BJ (cell line): ENCODE measurements at places on chromosomes 13 and 19. TPM values are rescaled to one million over a fixed set of nuclear protein-coding genes. Genes with fewer than 3 reads are reported as not detected.

ACP7 gene
- polyA plus RNA-seq = not detected in 2 replicates

ATP4B gene
- not detected in 2 replicates for polyA plus RNA-seq

PALM gene
- polyA plus RNA-seq = 1.1 and 1.2 TPM in 2 replicates

ZNF90 gene
- polyA plus RNA-seq = 0.36 and 0.38 TPM in 2 replicates

PTPRH gene
- 2.2 and 4.3 TPM in 2 replicates for polyA plus RNA-seq

TNNT1 gene
- polyA plus RNA-seq = 10.4 and 10.5 TPM in 2 replicates

FFAR2 gene
- not detected in 2 replicates for polyA plus RNA-seq

OSCAR gene
- 0.27 and 0.66 TPM in 2 replicates for polyA plus RNA-seq

DNA sequence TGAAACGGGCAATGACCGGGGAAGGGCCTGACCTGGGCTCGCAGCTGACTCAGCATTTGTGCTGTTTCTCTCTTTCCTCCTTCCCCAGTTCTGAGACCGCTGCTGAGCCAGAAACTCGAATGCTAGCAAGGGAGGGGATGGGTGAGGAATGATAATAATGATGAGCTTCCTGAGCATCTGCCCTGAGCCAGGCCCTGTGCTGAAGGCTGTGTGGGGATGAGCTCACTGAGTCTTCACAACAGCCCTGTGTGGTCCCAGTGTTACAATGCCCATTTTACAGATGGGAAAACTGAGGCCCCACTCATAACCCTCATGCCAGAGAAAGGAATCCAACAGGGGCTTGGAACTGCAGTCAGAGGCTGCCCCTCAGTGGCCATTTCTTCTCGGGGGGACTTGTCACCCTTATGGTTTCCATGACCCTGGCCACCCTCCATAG, 8.1 kb downstream of the SULT2B1 start:
- DNase-seq = no peak

GRCh38 chr19:42212886-42213285, 4.6 kb downstream of the DEDD2 start:
- no peak for DNase-seq

DNA sequence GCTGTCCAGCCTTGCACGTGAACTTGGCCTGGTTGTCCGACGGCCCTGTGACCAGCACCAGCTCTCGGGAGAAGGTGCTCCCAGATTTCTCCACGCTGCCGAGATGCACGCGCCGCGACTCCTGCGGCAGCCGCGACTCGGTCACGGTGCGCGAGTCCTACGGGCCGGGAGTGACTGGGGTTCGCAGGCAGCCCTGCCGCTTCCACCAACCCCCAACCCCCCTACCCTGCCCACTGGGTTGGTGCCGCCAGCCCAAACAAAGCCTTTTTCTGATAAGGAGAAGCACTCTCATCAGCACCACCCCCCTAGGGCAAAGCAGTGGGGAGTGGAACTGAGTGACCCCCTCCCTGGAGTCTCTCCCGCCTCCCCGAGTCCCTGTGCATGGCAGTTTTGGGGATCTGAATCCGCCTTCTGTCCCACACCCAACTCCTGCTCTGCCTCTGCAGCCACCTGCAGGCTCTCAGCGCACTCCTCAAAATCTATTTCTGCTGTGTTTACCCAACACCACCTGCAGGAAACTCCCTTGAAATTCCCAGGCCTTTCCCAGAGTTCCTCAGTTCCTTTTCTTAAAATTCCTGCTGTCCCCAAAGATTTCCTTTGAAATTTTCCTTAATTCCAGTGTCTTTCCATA, 6.2 kb downstream of the NPHS1 start:
- DNase-seq = no peak

DNA sequence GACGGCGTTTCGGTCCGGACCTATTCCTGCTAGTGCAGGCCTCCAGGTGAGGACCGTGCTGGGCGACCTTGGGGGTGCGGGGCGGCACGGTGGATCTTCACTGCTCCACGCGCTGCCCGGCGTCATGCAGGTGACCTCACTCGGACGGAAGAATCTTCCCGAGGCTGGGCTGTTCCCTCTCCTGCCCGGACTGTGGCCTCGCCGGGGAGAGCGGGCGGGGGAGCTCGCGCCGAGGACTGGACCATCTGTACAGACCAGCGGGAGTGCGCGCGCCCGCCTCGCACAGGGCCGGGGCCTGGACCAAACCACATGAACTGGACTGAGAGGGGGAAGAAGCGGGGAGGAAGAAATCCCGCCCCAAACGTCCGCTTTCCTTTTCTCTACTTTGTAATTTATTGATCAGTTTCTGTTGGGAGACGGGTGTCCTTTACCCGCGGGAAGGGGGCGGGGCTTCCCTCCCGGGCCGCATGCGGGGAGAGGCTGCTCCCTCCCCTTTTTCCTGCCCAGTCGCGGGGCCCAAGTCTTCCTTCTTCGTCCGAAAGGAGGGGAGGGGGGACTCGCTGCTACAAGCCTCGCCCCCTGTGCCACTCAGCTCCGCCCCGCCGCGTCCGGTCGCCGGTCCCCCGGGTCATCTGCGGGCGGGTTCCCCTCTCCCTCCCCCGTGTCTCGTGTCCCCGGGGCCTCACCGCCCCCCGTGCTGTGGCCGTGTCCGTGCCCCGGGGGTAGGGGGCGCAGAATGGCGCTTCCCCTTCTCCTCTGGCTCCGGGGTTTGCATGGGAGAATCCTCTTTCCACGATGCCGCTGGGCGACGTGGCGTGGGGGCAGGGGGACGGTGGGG, 4.9 kb downstream of the HRC start:
- no peak for DNase-seq

GRCh38 chr13:84567848-84568247, 685.6 kb upstream of the SLITRK1 start:
- DNase-seq = no peak

GRCh38 chr13:87798536-87798935, 127.4 kb downstream of the SLITRK5 start:
- DNase-seq = no peak

GRCh38 chr19:40962460-40962961, 28.6 kb upstream of the CYP2B6 start:
- peak; percentile 5 for DNase-seq

GRCh38 chr13:51828730-51829567, 16.0 kb downstream of the TMEM272 start:
- no peak for DNase-seq

DNA sequence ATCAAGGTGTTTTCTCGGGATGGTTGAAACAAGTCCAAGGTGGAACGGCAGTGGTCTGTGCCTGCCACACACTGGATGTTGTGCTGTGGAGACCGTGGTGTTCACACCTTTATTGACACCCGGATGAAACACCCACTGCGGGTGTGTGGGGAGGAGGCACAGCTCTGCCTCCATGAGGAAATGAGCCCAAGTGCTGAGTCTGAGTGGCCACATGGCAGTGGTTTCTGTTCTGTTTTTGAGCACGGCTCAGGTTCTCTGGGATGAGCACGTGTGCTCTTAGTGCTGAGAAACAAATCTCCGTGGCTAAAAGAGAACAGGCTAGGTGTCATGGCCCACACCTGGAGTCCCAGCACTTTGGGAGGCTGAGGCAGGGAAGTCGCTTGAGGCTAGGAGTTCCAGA, 29.5 kb downstream of the UPF1 start:
- no peak for DNase-seq

DNA sequence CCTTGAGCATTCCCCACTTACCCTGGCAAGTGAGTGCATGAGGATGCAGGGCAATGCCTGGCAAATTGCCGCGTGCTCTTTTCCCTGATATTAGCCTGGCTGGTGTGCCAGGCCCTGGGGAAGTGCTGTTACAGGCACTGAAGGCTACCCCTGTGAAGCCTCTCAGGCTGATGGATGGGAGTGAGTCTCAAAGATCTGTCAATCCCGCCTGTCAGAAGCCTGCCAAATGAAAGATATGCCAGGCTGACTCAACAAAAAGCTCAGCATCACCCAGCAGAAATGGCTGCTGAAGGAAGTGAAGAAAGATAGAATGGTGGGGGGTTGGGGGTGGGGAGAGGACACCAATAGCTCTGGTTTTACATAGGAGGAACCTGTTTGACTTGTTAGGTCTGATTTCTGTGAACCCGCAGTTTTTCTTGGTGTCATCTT, 112.1 kb downstream of the LACC1 start:
- no peak for DNase-seq

DNA sequence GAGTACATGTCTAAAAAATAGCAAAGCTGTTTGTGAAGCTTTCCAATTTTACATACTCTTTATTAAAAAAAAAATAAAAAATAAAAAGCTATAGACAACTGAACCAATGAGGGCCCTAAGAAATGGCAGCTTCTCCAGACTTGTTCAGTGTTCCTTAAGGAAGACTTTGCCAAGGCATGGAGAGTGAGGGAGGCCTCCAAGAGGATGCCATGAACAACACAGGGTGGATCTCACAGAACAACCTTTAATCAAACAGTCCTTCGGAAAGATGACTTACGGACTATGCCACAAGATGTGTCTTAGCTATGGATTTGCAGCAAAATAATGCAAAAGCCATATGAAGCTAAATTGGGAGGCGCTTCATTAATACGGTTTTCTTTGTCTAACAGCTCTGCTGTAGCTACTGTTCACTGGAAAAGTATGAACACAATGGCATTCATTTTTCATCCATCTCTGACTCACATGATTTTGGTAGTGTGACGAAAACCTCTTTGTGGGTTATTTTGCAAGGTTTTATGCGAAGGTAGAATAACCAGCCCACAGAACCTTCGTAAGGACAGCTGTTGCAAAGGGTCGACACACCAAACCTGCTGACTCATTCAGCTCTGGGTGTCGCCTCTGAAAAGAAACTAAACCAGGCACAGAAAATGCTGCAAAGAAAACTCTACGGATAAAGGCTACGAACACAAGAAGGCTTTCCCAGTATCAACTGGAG, 27.7 kb downstream of the EFNB2 start:
- DNase-seq = peak; percentile 45

DNA sequence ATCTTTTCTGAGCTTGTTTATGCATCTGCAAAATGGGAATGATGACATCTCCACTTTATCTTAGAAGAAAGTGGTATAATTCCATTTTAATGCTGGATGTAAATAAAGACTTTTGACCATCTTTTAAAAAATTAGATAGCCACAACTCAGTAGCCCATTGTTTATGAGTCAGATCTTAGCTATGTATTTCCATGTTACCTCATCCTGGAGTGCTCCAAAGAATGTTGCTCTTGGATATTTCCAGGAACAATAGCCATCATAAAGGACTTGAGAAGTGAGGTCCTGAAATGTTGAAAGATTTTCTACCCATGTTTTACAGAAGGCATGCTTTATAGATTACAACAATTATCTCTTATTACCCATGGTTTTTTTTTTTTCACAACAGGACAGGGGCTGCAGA, 229.3 kb upstream of the EDNRB start:
- DNase-seq = peak; percentile 39

DNA sequence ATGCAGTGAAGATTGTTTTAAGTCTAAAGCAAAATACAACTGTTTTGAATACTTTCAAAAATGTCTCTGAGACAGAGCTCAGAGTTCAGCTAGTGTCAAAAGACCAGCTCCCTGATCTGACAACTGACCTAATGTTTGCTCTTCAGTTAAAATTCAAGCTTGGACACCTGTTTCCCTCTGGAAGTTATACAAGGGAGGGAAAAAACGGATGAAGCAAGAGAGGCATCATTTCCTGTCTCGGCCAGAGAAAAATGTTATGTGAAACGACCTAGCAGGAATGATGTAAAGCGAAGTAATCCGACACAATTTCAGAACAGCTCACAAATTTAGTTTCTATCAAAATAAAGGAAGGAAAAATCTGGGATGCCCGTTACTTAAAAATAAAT, 59.4 kb downstream of the ZAR1L start:
- DNase-seq = no peak

GRCh38 chr19:17079710-17080439, 4.3 kb downstream of the MYO9B start:
- peak; percentile 92 for DNase-seq

GRCh38 chr13:70668983-70669382, 560.7 kb upstream of the KLHL1 start:
- no peak for DNase-seq

GRCh38 chr19:36674201-36674600, 7.6 kb upstream of the ZNF461 start:
- DNase-seq = no peak

GRCh38 chr19:6769006-6769619, 1.9 kb upstream of the SH2D3A start:
- no peak for DNase-seq

GRCh38 chr13:21181671-21182070, 5.2 kb downstream of the MRPL57 start:
- no peak for DNase-seq

DNA sequence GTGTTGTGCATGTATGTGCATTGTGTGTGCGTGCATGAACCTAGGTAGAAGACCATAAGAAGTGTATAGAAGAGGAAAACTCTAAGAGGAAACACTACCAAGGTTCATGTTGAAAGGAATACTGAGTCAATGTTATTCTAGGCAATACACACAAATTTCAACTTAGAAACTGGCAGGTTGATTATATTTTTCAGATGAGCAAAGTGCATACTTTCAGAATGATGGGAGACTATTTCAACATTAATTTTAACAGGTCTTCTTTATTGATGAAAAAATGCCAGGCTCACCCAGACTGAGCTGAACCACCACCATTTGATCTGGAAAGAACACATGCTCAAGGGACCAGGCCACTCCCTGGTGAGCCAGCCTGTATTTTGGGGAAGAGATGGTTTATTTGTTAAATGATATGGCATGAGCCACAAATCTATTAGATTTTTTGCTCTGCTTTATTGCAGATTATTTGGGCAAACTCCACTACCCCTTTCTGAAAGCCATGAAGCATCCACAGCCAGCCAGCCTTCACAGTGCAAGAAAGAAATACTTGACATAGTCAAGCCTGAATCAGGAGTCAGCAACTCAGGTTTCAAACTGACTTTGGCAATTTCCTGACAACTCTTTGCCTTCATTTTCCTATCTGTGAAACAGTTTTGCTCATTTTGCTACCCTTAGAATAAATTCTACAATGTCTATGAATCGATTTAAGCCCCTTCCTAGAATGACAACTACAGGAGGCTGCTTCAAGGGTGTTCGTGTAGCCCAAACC, 368.9 kb downstream of the COG6 start:
- DNase-seq = peak; percentile 5

GRCh38 chr19:4584670-4585460, 25.4 kb upstream of the SEMA6B start:
- DNase-seq = no peak

- peak; percentile 23 for DNase-seq
Observed at GRCh38 chr19:34256835-34257558, 2.6 kb downstream of the GARRE1 start.

DNA sequence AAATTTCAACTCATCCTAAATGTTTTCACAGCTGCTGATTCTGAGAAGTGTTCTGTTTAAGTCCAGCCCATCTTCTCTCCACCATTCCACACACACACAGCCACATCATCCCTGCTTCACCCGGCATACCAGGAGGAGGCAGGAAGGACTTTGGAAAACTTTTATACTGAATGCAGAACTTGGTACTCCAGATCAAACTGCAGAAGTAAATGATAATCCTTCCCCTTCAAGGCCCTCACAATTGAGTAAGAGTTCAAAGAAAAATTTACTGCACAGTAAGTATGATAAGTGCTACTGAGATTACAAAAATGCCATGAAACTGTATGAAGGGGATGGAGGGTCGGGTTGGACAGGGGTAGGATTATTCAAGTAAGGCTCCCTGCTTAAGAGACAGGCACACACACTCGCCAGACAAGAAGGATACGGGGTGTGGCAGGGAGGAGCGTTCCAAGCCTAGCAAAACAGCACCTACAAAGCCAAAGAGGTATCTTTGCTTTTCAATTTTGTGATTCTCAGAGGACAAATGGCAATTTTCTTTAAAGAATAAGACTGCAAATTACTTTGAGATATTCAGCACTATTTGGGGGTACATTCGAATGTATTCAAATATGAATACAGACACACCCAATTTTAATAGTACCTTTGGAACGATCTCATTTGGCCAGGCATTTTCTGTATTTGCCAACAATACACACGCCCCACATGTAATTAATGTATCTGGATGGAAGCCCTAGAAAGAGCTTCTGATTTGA, 2.5 kb downstream of the USP12 start:
- no peak for DNase-seq

- no peak for DNase-seq
Observed at GRCh38 chr13:51001335-51001734, 91.7 kb downstream of the RNASEH2B start.
